ENCODE measurements at places on chromosomes 1 and 21.

DNA sequence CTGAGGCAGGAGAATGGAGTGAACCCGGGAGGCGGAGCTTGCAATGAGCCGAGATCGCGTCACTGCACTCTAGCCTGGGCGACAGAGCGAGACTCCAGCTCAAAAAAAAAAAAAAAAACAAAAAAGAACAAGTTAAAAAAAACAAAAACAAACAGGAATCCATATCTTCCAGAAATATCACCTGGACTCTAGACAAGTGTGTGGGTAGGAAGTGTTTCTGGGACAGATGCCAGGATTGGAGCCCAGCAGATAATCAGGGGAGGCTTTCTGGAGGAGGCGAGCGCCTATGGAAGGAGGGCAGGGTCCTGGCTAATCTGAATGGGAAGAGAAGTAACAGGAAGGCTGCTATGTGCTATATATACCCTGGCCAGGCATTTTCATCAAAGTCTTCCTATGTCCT, 43.6 kb upstream of the SYNC start:
- no peak for DNase-seq

DNA sequence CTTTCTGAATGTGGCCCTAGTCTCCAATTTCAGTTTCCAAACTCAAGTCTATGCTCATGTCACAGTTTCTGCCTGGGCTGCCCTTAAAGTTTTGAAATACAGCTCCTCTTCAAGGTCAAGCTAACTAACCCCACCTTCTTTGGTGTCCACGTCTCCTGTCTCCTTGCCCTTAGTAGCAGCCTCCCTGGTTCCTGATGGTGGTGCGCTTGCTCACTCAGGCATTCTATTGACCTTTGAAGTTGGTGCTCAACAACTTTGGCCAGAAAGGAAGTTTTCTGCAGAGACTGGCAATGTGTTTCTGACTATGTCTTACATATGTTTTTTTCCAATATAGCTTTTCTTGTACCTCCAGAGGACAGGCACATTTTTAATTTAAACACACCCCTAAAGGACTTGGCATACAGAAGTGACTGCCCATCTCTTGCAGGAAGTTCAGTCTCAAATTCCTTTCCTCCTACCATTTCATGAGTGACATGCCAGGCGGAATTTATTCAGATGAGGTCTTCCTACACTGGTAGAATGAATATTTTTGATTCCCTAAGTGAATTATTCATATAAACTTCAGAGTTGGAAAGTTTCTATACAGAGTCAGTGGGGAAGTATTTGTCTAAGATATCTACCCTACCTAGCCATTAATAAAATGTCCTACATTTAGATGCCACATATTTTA, 364.3 kb upstream of the USP24 start:
- no peak for DNase-seq

GRCh38 chr1:85465786-85466134, 801 bp upstream of the DDAH1 start:
- no peak for DNase-seq

GRCh38 chr1:199778324-199778955, 249.1 kb upstream of the NR5A2 start:
- no peak for DNase-seq

DNA sequence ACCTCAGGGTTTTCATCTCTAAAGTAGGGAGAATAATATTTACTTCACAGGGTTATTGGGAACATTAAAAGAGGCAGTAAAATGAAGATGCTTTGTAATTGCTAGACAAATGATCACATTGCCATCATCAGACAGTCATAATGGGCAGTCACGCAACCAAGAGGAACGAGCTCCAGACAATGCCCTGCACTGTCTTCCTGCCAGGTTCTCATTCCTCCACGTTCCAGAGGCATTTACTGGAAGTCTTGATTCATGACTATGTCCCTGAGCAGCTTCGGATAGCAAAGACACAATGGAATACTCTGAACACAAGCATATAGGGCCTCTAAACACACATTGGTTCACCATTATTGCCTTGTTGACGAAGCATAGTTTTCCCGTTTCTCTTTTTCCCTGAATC, 389.7 kb downstream of the NTNG1 start:
- DNase-seq, result no peak

DNA sequence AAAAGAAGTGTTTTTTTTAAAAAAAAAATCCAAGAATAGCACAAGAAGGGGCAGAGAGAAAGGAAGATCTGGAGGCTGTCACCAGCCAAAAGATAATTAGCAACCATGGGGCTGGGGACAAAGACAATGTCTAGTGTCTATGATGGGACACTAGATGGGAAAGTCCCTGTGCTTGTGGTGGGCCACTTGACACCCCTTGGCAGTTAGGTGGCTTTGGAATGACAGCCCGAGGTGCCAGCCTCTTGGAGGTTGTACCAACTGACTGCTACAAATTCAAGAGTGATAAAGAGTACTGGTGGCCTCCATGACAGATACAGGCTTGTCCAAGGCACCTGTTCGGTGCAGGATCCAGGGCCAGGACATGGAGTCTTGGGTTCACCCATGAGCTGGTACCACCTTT, 21.6 kb downstream of the ATP2B4 start:
- DNase-seq, result no peak

GRCh38 chr21:46215436-46216131, 13.0 kb downstream of the LSS start:
- DNase-seq, result no peak

GRCh38 chr21:45182958-45183357, 104.7 kb downstream of the POFUT2 start:
- DNase-seq, result no peak

- DNase-seq, result no peak
These were observed 29.4 kb upstream of the PRSS38 start for GRCh38 chr1:227785805-227786671.

DNA sequence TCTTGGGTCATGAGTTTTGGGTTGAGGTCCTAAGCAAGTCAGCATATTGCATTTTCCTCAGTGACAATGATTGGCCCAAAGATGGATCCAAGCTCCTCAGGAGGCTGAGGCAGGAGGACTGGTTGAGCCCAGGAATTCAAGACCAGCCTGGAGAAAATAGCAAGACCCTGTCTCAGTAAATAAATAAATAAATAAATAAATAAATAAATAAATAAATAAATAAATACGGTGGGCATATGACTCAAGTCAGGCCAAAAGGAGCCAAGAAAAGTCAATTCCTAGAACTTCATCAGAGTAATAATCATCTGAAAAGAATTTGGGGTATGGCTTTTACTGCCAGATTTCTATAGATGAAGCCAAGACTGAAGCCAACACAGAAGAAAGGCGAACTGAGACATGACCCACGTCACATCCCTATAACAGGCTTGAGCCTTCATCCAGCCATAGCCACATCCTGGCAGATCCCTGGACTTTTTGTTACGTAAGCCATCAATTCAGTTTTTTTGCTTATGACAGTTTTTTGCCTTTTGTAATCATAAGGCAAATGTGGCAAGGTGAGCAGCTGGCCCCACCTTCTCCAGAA, 88.5 kb upstream of the NFASC start:
- DNase-seq, result no peak

- peak; percentile 71 for DNase-seq
These were observed 563 bp upstream of the NFIA start for GRCh38 chr1:61081686-61082310.

DNA sequence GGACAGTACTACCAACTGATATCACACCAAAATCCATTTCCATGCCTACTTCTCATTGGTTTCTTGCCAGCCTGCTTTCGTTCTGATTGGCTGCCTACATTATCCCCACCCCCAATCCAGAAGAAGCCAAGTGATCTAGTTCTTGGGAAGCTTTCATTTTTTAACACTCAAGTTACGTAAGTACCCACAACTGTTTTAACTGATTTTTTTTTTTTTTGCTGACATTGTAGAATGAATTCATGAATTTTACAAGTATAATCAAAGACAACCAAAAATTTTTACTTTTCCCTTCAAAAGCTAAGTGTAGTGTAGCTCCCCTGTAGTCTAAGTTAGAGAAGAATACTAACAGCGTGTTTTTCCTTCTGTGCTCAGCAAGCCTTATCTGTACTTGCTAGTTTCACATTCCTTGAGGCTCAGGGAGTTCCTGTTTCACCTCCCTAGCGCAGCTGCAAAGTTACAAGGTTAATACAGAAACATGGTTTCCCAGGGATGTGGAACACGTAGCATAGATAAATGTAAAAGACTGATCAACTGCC, at the start of gene SLC9C2:
SLC9C2 (minus strand) TSS at position 17 of the 536 bp plus-strand sequence. CDS start 1,296 bp downstream, outside the sequence.
- no peak for DNase-seq

DNA sequence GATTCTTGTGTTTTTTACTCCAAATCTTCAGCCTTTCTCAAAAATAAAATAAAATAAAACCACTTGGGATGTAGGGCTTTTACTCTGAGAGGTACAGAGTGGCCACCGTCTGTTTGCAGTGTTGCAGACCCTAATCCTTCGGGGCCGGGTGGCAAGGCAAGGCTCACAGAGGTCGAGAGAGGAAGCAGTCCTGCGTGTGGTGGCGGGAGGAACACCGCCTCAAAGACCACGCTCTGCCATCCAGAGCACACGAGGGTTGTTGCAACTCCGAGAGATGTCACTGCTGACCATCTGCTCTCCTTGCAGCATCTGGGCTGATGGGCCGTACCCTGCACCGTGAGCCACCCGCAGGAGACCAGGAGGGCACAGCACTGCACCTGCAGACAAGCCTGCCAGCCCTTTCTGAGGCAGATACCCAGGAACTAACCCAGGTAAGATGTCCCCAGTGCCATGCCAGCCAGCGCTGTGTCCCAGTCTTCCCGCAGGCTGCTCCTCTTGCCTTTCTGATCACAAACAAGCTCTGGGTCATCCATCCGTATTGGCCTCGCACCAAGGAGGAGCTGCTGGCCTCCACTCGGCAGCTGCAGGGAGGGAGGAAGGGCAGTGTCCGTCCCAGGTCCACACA, 31.5 kb downstream of the SNAP47 start:
- no peak for DNase-seq

- no peak for DNase-seq
These were observed 3.5 kb upstream of the TRIT1 start for GRCh38 chr1:39886757-39887231.

- DNase-seq, result no peak
These were observed 2.2 kb upstream of the SEMA4A start for GRCh38 chr1:156151093-156151688.

- DNase-seq, result no peak
These were observed 633 bp upstream of the CTPS1 start for GRCh38 chr1:40978886-40979240.

GRCh38 chr1:153961421-153961820, 1.9 kb downstream of the SLC39A1 start:
- no peak for DNase-seq

DNA sequence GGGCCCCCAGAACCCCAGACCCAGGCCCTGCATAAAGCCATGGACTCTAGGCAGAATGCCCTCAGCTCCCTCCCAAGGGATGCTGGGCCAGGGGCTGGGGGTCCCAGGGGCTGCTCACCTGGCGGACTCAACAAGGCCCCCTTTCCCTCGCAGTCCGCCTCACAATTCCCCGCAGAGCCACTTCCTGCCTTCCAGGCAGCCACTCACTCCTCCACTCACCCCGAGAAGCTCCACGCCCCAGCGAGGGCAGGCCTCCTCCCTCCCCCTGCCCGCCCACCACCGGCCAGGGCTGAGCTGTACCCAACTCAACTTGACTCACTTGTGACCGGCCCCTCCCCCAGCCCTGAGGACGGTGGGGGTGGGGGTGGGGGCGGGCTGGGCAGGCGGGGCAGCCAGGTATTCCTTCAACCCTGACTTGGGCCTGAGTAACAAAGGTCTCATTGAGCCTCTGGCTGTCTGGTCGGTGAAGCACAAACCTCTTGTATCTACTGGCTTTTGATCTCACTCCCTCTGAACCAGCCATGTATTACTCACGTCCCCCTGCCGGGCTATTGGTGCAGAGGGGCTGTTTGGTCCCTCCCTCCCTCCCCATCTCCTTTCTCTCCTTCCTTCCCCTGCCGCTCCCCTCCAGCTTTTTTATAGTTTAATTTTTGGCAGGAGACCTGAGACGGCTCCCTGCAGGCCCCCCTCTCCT, 5.9 kb downstream of the BLACAT1 start:
- peak; percentile 63 for DNase-seq
